ENCODE measurements at places on chromosomes 11 and 22. TPM values are rescaled to one million over a fixed set of nuclear protein-coding genes. Genes with fewer than 3 reads are reported as not detected.

MRGPRE gene
- total RNA-seq = not detected

SHISA8 gene
- 0.27 TPM for total RNA-seq

SULT4A1 gene
- 0.36 TPM for total RNA-seq

ANO3 gene
- total RNA-seq = not detected

GRCh38 chr11:128874427-128874826 is 7.3 kb upstream of the KCNJ1 start:
- DNase-seq = no peak

DNA sequence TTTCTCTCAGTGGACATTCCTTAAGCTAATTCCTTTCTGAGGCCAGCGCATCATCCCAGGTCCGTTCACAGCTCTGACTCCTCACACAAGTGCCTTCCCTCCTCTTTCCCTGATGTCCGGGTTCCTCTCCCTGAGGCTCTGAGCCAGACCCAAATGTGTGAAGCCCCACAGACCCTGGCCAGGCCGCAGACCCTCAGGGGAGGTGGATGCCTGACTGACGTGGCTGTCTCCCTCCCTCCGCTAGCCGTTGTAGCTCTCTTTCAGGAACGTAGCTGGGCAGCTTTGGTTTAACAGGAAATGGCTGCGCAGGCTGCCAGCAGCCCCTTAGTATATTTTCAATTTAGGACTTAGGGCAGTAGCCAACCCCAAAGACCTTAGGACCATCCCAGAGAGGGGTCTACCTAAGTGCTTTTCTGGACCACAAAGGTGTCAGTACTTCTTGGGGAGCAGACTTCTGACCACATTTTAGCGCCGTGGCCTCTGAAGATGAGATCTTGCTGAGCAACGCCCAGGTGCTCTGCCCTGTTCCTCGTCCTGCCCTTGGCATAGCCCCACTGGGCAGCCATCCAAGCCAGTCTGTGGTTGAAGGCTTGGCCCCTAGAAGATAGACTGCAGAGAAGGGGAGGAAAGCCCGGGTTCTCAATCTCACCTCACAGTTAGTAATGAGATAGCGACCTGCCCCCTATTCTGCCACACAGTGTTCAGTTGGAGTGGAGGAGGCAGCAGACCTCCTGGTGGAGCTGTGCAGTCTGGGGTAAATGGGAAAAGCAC is 27.0 kb downstream of the MYBPC3 start:
- DNase-seq = no peak

DNA sequence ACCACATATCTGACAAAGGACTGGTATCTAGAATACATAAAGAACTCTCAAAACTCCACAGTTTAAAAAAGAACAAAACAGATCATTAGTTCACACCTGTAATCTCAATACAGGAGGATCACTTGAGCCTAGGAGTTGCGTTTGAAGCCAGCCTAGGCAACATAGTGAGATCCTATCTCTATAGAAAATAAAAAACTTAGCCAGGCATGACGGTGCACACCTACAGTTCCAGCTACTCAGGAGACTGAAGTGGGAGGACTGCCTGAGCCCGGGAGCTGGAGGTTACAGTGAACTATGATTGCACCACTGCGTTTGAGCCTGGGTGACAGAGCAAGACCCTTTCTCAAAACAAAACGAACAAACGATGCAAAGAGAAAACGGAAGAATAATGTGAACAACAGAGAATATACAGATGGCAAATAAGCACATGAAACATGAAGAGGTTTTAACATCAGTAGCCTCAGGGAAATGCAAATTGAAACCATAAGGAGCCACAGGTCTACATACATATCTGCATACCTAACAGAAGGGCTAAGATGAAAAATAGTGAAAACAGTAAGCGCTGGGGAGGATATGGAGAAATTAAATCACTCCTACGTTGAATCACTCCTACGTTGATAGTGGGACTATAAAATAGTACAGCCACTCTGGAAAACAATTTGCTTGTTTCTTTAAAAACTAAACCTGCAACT is 70.7 kb downstream of the DGCR2 start:
- no peak for DNase-seq

DNA sequence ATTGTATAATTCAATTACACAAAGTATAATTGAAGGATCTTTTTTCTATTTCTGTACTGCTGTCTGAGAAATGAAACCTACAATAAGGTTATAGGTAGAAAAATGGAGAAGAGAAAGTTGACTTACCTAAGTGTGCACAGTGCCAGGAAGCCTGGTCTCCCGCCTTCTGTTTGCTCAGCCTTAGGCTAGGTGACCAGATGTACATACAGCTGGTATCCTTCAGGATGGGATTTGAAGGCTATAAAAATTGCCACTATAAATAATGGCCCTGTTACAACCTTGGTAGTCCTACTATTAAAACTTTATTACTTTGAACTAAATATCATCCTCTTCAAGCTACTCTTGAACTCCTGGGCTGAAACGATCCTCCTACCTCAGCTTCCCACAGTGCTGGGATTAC is 19.7 kb downstream of the OR51E2 start:
- no peak for DNase-seq

- no peak for DNase-seq
Observed at GRCh38 chr11:125412509-125412908, 83.6 kb downstream of the FEZ1 start.

DNA sequence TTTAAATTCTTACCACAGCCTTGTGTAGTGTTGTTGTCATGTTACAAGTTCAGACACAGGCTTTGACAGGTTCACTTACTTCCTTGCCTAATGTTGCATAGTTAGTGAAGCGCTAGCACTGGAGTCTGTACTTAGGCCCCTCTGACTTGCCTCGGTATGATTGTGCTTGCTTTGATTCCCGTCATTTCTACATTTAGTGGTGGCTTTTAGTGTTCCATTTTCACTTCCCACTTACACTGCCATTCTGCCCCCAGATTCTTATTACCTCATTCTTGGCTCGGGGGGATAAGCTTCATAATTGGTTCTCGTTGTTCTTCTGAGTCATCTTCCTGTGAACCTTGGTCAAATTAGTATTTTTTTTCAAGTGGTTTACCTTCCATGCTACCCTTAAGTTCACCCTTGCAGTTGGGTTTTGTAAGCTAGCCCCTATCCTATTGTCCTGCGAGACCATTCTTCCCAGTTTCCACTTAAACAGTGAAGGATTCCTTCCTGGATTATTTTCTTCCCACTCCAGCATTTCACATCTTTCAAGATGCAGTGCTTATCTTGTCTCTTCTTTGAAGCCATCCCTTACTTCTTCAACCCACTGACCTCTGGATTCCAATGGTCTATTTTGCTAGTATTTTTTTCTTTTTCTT is 68.7 kb downstream of the DDX10 start:
- no peak for DNase-seq

DNA sequence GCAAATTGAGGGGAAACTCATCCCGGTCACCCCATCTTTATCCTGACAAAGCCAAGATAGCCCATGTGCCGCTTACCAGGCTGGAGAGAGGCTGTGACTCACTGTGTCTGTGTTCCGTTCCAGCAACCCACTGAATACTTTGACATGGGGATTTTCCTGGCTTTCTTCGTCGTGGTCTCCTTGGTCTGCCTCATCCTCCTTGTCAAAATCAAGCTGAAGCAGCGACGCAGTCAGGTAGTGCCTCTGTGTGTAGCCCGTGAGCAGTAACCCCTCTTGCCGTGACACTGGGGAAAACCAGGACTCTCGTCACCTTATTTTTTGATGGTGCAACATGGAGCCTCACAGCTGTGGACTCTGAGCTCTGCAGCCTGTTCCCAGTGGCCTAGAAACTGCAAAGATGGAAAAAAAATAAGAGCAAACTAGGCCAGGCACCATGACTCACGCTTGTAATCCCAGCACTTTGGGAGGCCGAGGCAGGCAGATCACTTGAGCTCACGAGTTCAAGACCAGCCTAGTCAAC is 16.9 kb downstream of the C22orf31 start:
- peak; percentile 71 for DNase-seq

- DNase-seq = no peak
Observed at GRCh38 chr11:107840129-107840484, 18.5 kb downstream of the SLC35F2 start.

GRCh38 chr22:22125028-22125578 is 119.5 kb upstream of the VPREB1 start:
- DNase-seq = no peak

Data from myocyte (in vitro differentiated cells).